ENCODE measurements at places on chromosomes 2 and 18.

- no peak for DNase-seq
These were observed 13.6 kb upstream of the CXCR4 start for GRCh38 chr2:136131484-136131960.

DNA sequence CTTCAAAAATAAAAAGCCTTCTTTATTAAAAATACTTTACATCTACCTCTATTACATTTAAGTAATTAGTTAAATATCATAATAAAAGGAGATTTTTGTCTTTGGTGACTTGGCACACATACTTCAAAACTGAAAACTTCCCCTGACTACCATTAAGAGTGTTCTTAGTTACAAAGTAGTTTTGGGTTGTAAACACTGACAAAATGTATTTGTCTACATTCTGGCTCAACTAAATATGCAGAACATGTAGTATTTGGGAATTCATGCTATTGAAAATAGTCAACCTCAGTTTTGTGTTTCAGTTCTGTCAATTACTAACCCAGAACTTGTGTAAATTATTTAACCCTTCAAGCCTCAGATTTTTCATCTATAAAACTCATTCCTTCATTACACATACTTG, 311.5 kb downstream of the RAD51AP2 start:
- no peak for DNase-seq

DNA sequence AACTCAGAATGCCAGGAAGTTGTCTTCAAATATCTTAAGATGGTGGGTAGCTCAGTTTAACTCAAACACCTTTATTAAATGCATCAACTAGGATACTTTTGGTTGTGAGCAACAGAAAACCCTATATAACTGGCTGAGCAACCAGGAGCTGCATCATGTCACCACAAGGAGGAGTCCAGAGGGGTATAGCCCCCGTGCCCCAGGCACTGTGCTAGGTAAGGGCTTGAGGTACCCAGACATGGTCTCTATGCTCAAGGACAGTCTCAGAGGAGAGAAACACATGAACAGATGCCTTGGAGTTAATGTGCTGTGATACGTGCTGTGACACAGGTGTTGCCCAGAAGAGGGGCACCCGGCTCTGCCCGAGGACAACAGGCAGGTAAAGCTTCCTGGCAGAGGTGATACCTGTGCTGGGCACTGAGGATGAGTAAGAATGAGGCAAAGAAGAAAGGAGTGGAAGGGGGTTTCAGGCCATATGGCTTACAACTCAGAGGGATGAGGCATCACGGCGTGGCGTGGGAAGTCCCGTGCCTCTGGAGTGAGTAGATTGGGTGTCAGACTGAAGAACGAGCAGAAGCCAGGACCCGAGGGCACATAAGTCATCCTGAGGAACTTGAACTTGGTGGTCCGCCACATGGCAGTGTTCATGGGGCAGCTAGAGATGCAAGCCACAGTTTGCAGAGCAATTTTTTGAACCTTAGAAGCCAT, 32.0 kb upstream of the CAB39 start:
- DNase-seq: no peak

- DNase-seq: peak; percentile 5
These were observed 593.3 kb upstream of the FANCL start for GRCh38 chr2:58834404-58834803.

DNA sequence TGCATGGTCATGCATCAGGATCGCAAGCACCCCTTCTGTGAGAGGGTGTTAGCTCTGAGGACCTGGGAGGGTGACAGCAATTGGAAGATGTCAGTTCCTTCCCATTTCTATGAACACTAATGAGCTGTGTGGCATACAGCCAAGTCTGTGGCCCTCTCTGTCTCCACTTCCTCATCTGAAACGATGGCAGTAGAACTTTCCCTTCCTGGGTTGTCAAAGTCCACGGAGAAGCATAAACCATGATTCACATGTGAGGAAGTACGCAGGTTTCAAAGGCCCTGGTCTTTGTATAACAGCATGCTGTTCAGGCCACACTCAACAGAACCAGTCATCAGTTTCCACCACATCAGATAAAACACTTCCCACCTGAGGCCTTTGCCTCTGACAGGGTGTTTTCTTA, 167.4 kb upstream of the RAB6C start:
- no peak for DNase-seq

- no peak for DNase-seq
These were observed 891 bp upstream of the NR4A2 start for GRCh38 chr2:156333274-156333950.

DNA sequence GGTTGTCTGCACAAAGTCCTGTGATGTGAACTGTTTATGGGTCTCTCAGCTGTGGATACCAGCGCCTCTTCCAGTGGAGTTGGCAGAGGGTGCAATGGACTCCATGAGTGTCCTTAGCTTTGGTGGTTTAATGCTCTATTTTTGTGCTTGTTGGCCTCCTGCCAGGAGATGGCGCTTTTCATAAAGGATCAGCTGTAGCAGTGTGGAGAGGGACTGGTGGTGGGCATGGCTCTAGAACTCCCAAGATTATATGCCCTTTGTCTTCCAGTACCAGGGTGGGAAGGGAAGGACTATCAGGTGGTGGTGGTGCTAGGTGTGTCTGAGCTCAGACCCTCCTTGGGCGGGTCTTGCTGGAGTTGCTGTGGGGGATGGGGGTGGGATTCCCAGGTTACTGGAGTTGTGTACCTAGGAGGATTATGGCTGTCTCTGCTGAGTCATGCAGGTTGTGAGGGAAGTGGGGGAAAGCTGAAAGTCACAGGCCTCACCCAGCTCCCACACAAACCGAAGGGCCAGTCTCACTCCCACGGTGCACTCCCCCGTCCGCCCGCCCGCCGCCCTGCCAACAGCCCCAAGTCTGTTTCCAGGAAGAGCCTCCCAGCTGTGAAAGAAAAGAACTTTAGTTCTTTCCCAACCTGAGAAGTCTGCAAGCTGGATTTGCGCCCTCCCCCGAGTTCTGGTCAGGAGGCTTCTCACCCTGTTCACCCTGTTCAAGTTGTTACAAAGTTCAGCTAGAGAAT, 108.1 kb downstream of the MARCO start:
- no peak for DNase-seq

GRCh38 chr2:62596061-62596921, 90.3 kb upstream of the TMEM17 start:
- no peak for DNase-seq

DNA sequence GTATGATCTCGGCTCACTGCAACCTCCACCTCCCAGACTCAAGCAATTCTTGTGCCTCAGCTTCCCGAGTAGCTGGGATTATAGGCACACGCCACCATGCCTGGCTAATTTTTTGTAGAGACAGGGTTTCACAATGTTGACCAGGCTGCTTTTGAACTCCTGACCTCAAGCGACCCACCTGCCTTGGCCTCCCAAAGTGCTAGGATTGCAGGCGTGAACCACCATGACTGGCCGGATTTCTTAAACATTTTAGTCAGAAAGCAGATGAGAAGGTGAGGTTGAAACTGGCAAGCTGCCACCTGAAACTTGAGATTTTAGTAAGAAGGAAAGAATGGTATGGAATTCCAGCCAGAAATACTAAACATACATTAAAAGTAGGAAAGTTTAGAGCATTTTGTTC, 31.9 kb downstream of the KLHL23 start:
- no peak for DNase-seq

DNA sequence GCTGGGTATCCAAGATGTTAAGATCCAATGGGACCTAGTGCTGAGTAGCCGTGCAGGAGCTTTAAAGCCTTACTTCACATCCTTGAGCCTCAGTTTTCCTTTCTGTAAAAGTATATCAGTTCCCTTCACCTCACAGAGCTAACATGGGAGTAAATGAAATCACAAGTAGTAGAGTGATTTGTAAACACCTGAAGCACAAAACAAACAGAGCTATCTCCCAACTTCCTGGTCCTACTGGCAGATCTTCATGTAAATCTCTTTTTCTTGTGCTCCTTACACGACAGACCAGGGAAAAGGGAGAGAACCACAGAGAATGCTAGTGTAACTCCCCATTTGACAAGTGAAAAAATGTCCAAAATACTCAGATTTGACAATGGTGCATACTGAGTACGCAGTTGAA, 17.3 kb downstream of the CCDC93 start:
- DNase-seq: no peak

GRCh38 chr2:195319548-195320412, 337.2 kb upstream of the SLC39A10 start:
- no peak for DNase-seq

GRCh38 chr2:215140166-215140707, 1.8 kb upstream of the ABCA12 start:
- DNase-seq: no peak

DNA sequence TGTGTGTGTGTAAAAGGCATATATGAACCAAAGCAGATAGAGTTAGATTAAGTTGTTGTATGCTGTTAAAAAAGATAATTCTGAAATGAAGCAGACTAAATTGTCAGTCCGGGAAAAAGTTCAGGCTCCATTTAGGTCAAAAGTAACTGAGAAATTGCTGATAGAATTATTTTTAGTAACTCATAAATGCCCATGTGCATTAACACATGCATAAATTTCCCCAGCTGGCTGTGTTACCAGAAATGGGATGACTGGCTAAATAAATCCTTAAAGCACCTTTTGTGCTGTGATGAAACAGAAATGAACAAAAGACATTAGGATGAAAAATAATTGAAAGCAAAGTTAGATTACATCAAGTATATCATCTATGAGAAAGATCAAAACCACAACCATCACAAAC, 111.3 kb downstream of the NYAP2 start:
- DNase-seq: no peak

- no peak for DNase-seq
These were observed 136.7 kb upstream of the SPHKAP start for GRCh38 chr2:228318218-228318617.

GRCh38 chr2:169540146-169540545, 30.6 kb downstream of the KLHL41 start:
- no peak for DNase-seq

GRCh38 chr2:70964133-70964532, 14.3 kb upstream of the ANKRD53 start:
- DNase-seq: no peak

GRCh38 chr2:119279666-119280065, 56.0 kb downstream of the STEAP3 start:
- no peak for DNase-seq

DNA sequence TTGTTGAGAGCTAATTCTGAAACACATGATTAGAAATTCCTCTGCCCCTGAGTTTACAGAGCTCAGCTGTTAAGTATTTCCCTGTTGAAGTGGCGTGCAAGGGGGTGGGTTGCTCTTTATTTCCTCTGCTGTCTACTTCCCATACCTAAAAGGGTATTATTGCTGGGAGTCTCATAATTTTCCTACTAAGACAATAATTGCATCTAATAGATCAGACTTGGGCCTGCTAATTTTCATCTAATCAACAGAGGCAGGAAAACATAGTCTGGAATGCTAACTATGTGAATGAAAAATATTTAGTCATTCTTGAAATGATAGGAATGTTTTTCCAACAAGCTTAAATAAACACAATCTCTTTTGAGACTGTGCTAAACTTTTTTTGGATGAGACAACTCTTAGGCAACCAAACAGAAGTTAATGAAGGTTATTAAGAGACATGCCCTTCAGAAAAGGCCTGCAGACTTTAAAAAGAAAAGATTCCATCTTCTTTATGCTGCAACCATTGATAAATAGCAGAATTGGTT, 111.4 kb downstream of the FEZ2 start:
- DNase-seq: no peak

DNA sequence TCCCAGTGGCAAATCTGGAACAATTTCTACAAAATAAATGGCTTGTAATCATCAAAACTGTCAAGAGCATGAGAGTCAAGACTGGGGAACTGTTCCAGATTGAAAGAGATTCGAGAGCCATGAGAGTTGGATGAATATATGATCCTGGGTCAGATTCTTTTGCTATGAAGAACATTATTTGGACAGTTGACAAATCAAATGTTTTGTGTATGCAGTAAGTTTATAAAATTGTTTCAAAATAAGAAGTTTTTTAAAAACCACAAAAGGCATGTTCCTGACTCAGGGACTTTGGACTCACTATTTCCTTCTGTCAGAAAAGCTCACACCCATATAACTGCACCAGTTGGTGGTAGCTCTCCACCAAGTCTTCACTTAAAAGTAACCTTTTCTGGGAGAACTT, 38.5 kb downstream of the ROCK2 start:
- no peak for DNase-seq

DNA sequence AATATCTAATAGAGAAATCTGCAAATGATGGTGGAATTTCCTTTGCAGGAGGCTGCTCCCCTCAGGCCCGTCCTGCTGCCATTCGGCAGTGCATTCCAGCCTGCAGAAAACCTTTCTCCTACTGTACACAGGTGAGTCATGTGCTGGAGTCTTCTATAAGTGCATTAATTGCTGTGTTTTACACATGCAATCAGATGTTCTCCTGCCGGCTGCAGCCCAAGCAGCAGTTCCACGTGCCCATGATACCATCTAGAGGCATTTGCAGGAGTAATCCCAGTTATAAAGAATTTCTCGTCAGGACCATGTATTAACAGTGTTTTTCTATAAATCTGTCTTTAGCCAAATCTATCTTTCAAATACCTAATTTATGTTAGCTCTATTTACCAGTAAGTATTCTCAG, 304.7 kb upstream of the HNMT start:
- DNase-seq: no peak

GRCh38 chr2:155815275-155815674, 517.2 kb downstream of the NR4A2 start:
- no peak for DNase-seq

GRCh38 chr2:83584672-83585071, 874.4 kb downstream of the SUCLG1 start:
- DNase-seq: no peak

- no peak for DNase-seq
These were observed 19.3 kb upstream of the CD302 start for GRCh38 chr2:159817283-159817682.

DNA sequence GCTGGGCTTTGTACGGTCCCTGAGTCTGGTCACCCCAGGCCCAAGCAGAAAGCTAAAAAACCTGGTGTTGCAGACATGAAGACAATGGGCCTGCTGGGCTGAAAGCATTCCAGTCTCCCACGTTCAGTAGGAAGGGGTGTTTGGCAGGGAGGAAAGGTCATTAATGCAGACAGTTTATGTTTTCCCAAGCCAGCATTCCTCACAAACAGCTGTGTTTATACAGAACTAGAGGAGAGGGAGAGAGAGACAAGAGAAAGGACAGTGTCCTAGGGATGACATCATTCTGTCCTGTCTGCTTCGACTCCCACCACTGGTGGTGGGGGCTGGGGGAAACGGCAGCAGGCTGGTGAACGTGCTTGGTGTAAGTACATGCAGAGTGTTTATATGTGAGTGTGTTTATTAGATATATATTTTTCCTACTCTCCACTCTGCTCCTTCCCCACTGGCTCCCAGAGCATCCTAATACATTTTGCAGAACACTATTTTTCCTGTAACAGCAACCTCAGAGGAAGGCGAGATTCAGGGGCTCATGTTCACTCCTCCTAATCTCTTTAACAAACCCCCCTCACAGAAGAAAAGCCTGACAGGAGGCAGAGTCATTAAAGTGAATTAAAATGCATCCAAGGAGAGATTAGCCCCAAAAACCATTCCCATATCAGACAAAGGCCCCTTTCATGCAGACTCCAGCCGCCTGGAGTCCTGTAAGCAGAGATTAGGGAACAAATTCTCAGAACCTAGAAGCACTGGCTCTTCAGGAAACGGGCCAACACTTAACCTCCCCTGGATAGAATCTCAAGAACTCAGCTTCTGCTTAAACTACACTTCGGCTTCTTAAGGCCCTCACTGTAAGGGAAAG, 380.4 kb downstream of the TNS1 start:
- no peak for DNase-seq

GRCh38 chr18:12803069-12803936, 80.7 kb downstream of the PTPN2 start:
- no peak for DNase-seq

- no peak for DNase-seq
These were observed 169.1 kb downstream of the TMEFF2 start for GRCh38 chr2:192025637-192026036.

- no peak for DNase-seq
These were observed 74.3 kb downstream of the PTGR3 start for GRCh38 chr18:75134611-75134975.
